Stimulated activated CD4-positive, alpha-beta T cell treated with anti-CD3 and anti-CD28 coated beads, Interleukin-4, amount 100 ng/mL, for 1 hour (primary cell): ENCODE measurements at places on chromosomes 7 and 10.

GRCh38 chr10:85602713-85603112, 763.9 kb downstream of the GRID1 start:
- no peak for DNase-seq

- DNase-seq: no peak
Measured at GRCh38 chr7:88664630-88665233, 94.8 kb upstream of the ZNF804B start.

- DNase-seq: no peak
Measured at GRCh38 chr10:124392626-124393342, 25.9 kb downstream of the OAT start.

DNA sequence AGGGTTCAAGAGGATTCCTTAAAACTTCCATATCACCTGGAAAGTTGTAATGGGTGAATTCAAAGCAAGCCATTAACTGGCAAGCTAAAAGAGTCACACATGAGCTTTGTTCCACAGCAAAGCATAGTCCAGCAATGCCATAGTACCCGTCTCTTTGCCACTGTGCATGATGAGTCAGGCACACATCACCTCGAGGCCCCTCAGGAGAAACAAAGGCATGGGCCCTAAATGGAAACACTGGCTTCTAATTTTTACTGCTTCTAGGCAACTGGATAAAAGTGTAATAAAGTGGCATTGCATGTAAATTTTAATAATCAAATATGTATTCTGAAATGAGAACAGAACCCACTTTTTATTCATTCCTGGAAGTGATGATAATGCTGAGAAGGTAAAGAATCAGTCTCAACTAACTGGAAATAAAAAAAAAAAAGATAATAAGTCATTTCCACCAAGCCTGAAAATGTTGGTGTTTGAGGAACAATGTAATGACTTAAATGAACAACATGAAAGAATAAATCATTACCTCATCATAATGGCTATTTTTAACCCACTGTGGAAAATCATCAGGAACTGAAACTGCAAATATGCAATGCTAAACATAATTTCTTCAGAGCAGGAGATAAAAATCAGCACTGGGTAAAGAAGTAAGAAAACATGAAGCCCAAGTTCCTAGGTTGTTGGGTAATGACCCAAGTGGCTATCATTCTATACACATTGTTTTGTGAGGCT, 104.9 kb downstream of the CDK6 start:
- peak; percentile 27 for DNase-seq

DNA sequence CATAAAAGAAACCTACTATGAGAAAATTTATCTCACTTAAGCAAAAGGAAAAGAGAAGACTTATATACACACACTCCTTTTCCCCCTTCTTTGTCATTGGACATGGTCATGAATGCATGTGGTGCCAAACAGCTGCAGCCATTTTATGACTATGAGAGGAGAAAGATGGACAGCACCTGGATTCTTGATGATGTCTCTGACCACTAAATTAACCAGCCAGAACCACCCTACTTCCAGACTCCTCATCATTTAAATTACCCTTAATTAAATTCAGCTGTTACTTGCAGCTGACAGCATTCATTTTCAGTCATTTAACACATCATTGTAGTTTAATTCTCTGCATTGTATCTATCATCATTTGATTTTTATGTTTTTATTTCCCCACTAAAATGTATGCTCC, 379.0 kb upstream of the HPS1 start:
- DNase-seq: no peak

DNA sequence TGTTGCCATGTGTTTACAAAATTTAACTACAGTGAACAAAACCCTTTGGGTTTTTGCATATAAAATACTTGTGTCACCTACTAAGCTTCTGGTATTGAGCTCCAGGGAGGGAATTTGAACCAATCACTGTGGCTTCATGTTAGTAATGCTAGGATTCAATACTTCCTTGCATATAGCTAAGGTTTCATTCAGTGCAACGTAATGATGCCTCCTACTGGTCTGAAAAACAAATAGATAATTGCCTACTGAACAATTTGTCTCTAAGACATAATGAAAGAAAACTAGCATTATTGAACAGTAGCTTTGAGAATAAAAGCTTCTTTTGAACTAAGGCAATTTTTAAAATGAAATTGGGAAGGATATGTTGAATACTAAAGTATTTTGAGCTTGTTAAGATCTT, 244.4 kb downstream of the ZWINT start:
- no peak for DNase-seq

DNA sequence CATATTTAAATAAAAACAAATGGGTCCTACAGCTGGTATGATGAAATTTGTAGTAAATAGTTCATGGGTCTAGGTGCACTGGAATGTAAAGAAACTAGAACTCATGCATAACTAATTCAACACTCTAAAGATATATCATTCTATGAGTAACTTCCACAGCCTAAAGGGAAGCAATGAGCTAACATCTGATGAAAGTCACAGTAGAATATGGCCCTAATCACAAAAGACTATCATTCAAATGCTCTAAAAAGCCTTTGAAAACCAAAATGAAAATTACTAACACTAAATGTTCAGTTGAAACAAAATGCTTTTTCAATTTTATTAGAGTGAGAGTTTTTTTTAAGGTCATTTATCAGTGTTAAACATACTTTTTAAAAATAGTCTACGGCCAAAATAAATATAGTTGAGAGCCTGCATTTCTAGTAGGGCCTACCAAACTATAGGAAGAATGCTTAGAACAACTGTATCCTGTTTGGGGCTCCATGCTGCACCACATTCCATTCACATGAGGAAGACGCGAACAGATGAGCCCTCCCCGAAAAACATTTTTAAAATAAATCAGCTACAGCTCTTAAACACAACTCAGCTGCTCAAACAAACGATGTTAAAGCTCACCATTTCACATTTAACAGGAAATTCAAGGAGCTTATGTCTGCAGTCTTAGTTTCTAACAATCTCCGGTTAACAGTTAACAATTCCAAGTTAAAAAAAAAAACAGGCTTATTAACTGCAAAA, 134.5 kb downstream of the NRBF2 start:
- no peak for DNase-seq

- DNase-seq: no peak
Measured at GRCh38 chr10:87942884-87943527, 79.6 kb downstream of the PTEN start.

DNA sequence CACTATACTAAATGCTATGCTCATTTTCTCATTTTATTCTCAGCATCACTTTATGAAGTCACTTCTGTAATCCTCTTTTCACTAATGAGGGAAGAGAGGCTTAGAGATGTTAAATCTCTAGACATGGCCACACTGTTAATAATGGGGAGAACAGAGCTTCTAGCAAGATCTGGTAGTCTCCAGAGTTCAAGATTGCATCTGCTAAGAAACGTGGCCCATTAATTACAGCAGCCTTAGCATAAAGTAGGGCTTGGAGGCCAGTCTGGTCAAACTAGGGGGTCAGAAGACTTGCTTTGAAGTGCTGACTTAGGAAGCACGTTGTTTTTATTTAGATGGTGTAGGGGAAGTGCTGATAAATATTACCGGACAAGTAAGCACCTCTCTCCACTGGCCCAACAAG, 29.3 kb downstream of the ARL4A start:
- DNase-seq: no peak

- no peak for DNase-seq
Measured at GRCh38 chr7:139966949-139967348, 95.8 kb downstream of the PARP12 start.

DNA sequence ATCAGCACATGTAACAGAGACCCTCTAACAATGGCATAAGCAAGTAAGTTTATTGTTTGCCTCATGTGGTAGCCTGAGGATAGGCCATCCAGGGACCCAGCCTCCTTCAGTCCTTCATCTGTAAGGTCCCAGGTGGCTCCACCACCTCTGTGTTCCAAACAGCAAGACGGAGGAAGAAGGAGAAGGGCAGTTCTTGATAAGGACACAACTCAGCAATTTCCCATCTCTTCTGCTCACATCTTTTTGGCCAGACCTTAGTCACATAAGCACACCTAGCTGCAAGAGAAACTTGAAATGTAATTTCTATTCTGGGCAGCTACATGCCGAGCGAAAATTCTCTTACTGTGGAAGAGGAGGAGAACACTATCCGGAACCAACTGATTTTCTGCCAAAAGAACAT, 33.9 kb downstream of the DCLRE1A start:
- DNase-seq: no peak

DNA sequence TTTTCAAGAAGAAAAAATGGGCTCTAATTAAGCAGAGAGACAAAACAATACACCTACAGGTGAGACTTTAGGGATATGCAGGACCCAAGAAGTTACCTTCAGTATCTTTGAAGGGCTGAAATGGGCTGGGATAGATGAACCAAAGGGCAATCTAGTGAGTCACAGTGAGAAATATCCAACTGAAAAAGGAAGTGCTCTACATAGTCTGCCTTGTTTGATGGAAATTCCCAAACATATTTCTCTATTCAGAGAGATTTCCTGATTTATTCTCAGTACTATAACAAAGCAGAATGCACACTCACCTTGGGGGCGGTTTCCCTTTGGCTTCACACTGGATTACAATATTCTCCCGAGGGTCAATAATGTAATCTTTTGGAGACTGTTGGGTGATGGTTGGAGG, 104.1 kb upstream of the LAMB4 start:
- no peak for DNase-seq

- no peak for DNase-seq
Measured at GRCh38 chr10:96334616-96335526, 23.9 kb downstream of the OPALIN start.

- no peak for DNase-seq
Measured at GRCh38 chr10:79422178-79422892, 23.1 kb downstream of the ZCCHC24 start.

DNA sequence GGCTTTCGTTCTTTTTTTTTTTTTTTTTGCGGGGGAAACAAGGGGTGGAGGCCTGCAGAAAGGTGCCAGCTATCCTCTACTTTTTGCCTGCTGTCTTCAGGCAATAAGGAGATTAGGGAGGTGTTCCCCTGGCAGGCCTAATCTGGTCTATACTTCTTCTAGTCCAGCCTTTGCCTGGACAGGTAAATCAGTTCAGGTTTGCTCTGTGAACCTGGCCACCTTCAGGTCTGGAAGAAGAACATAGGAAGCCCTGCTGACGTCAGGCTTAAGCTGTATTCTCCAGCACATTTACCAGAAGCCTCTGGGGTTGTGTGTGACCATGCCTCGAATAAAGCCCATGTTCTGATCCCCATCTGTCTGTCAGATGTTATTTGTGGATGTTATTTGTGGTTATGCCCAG, 115.4 kb downstream of the SDK1 start:
- no peak for DNase-seq

- no peak for DNase-seq
Measured at GRCh38 chr10:116038259-116038658, 234.7 kb downstream of the GFRA1 start.

DNA sequence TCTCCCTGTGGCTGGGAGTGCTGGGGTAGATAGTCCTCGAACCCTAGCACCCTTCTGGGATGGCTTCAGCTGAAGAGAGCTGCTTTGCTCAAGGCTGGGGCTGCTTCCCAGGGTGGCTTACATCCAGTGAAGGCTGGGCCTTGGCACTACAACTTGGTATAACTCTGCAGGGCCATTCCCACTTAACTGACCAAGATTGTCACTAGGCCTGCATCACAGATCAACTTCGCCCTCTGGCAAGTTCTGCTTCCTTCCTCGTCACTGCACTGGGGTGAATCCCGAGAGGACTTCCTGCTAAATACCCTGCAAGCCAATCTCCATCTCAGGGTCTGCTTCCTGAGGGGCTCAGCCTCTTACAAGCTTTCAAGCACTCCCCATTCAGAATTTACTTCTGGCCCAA, 195.2 kb downstream of the DOCK4 start:
- no peak for DNase-seq

- no peak for DNase-seq
Measured at GRCh38 chr10:24128066-24128730, 80.7 kb upstream of the KIAA1217 start.

DNA sequence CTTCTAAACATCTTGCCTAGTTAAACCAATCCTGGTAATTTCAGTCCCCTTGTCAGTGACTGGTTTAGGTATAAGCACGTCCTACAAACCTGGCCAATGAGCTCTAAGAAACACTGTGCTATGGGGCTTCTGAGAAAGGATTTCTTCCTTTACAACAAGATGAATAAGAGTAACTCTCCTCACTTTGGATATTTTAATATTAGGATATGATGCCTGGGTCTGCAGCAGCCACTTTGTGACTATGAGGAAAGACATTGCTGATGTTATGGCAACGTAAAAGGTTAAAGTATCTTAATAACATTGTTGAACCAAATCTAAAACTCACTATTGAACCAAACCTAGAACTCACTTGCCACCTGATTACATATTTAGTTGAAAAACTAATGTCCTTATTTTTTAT, 26.5 kb upstream of the EPC1 start:
- DNase-seq: no peak

DNA sequence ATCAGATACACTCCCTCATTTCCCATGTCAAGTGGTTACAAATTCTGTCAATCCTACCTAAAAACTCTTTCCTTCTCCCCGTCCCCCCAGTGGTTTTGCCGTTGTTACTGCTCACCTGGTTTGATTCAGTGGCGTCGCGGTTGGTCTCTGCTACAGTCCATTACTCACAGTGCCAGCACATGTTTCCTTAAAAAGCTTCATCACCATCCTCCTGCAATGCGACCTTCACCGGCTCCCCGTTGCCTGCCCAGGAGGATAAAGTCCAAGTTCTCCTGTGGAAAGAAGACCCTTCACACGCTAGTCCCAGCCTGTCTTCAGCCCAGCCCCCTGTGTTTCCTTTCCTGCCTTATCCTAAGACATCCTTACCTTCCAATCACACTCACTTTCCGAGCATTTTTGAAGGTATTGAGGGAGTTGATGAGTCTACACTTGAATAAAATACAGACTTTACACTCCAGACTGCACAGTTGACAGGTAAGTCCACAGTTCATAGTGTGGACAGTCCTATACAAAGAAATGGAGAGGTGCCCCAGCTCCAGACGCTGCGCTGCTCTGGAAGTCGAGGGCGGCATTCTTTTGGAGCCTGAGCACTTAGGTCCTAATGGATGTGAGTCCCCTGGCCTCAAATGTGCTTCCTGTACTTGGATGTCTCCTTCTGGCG, 3.4 kb upstream of the LARP4B start:
- DNase-seq: no peak

GRCh38 chr7:126441745-126442144, 811.0 kb downstream of the GRM8 start:
- DNase-seq: no peak

DNA sequence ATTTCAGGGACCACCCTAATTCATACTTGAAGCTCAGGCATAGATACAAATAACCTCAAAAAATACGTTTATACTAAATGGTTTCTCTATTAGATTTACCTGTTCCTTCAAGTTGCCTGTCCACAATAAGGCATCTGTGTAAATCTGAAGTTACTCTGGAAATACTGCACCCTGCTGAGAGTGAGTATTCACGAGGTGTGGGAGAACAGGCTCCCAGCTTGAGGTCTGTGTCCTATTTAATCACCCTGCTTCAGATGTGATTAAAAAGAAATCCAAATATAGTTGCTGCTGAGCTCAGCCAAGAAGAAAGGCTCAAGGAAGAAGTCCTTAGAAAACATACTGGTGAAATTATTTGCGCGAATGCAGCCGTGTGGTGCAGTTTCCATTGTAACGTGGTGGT, 136.8 kb downstream of the KLF6 start:
- DNase-seq: no peak
